EL (cell line): ENCODE measurements at places on chromosomes 7 and 10.

GRCh38 chr10:111107846-111108245 is 31.0 kb downstream of the ADRA2A start:
- DNase-seq = no peak

GRCh38 chr7:17559388-17559787 is 260.9 kb downstream of the AHR start:
- no peak for DNase-seq

- peak; percentile 18 for DNase-seq
Observed at GRCh38 chr10:10209167-10209566, 808.5 kb upstream of the CELF2 start.

DNA sequence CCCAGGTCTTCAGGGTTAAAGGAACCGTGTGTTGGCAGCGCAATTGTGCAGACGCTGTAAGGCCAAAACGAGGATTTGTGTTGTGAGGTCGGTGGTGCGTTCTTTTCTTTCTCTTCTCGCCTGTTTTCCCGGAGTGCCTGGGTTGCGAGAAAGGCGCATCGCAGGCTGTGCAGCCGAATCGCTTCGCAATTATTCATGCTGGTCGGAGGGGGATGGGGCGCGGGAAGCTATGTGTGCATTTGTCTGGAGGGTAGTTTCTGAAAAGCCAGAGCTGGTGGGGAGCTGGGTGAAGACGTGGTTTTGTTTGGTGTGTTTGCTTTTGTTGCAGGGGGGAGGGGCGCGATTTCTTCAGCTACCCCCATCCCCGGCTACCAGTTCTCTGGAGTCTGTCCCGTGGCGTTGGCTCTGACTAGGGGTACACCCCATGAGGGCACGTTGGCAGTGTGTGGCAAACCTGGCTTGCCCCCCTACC is 2.1 kb downstream of the MXI1 start:
- peak; percentile 86 for DNase-seq

DNA sequence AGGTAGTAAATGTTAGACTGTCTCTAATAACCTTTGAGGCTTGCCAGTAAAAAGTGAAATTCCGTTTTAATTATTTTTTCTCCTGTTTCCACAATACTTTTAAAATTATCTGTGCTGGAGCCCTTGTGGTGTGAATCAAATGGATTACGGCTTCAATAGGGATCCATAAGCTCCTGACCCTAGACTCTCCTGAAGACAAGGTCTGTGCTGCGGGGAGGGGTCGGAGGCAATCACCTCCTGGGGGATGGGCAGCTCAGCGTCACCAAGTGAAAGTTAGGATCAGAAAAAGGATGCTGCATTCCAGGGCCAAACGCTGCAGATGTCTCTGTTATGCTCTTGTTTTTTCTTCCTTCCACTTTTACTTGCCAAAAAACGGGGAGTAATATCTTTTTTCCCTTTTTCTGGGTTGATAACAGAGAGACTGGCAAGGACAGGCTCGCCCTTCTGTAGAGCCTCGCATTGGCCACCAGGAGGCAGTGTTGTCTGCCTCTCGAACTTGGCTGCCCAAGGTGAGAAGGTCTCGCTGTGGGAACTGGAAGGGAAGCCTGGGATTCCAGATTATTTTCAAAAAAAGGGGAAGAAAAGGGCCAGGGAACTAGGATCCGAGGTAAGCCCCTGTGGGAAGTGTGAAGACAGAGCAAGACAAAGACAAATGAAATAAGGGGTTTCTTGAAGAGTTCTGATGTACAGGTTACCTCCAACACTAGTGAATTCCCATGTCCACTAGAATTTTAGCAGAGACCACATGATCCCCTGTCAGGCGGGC is 621.9 kb downstream of the ACTR3B start:
- DNase-seq = no peak

GRCh38 chr7:155192961-155193640 is 104.6 kb upstream of the INSIG1 start:
- no peak for DNase-seq
